ENCODE measurements at places on chromosomes 2 and 18. TPM values are rescaled to one million over a fixed set of nuclear protein-coding genes. Genes with fewer than 3 reads are reported as not detected.

ITPRIPL1 gene
- total RNA-seq = 55.9 TPM

WDR54 gene
- 85.8 TPM for total RNA-seq

IL1RL2 gene
- 0.41 TPM for total RNA-seq

SLC4A3 gene
- not detected for total RNA-seq

FAHD2B gene
- 13.7 TPM for total RNA-seq

PROM2 gene
- total RNA-seq = 0.90 TPM

HDAC4 gene
- total RNA-seq = 52.9 TPM

TGFA gene
- total RNA-seq = 0.69 TPM

ALPP gene
- not detected for total RNA-seq

KYNU gene
- 0.05 TPM for total RNA-seq

DNA sequence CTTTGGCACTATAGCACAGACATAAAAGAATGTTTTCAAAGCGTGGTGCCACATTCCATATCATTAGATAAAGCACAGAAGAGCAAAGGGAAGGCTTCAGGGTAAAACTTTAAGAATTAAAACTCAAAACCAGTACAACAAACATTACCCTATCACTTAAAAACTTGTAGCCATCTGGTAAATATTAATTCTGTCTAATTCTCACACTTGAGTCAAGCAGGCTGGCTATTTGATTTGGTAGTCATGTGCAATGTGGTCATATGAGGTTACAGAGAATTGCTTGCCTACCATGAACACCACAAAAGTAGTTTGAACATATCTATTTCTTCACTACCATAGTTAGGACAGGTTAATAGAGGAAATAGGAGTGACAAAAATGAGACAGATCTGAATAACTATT, 244.9 kb downstream of the IRS1 start:
- no peak for ATAC-seq

DNA sequence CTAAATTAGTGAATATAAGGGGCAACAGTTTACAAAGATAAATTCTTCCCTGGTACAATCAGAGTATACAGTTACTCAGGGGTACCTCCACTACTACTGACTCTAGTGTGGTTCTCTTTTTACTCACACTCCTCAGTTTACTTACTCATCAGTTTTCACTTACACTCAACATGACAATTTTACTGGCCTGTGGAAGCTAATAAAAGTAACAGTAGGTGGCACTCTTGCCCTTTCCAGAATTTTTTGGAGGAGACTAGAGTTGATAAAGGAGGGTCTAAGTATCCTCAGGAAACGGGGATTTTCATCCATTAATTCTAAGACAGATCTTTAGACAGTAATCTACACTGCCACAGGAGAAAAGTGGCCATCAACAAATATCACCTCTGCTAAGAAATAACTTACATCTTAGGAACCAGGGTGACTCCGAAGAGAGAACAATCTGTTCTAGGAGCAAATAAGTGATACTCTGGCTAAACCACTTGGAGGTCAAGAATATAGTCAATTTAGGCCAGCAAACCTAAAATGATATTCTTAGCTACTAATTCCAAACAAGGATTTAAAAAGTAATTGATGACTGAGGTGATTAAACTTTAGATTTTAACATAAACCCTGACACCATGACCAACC, 61.3 kb downstream of the ATL2 start:
- peak; percentile 100 for ATAC-seq

DNA sequence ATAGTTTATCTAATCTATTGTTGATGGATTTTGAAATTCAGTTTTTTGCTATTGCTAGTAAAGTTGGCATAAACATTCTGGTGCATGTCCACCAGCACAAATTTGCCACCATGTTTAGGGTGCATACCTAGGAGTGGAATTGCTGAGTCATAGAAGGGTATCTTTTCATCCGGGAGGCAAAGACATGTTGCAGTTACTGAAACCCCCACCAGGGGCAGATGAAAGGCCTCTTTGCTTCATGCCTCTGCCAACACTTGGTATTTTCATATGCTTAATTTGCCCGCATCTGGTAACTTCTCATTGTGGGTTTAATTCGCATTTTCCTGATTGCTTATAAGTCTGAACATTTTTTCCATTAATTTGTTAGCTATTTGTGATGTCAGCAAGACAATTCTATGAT, 8.2 kb downstream of the DCC start:
- no peak for ATAC-seq

DNA sequence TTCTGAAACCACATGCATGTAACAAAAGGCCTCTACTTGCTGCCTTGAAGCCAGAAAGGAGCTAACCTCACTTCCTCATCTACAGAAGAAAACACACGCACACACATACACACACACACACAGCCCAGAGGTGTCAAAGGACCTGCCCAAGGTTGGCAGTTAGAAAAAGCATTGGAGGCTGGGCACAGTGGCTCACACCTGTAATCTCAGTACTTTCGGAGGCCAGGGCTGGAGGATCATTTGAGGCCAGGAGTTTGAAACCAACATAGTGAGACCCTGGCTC, 125.9 kb upstream of the RNF152 start:
- no peak for ATAC-seq

GRCh38 chr2:154600927-154601494, 97.5 kb upstream of the KCNJ3 start:
- no peak for ATAC-seq

DNA sequence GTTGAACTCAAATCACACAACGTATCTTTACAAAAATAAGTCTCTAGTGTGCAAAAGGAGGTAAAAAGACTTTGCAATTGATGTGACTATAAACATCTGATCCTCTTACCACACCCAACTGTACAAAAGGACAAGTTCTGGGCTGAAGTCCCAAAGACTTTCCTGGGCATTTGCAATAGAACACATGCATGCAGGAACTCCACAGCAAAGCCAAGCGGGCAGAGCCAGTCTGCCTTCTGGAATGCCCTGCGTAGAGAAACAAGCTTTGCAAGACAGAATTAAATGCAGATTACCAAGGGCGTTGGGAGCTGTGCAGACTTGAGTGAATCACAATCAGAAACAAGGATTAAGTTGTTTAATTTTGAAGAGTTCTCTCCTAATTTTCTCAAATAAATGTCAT, 208.4 kb upstream of the ZNF521 start:
- ATAC-seq = no peak

DNA sequence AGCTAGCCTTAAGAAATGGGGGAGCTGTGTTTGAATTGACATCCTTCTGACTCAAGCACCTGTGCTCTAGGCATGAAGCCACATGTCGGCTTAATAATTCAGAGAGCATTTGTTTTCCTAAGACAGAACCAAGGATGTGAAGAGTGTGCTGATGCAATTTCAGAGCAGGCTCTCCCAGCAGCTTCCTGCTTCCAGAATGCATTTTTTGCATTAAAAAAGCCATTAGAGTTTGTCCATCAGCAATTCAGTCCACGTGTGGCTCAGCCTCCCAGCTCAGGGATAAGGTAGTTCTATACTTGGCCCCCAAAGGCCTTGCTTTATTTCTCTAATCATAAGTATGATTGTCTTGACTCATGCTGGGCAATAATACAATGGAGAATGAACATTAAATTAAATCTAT, 37.7 kb downstream of the DOCK10 start:
- no peak for ATAC-seq

- ATAC-seq = no peak
These were observed 41.4 kb downstream of the THUMPD2 start for GRCh38 chr2:39737661-39738060.

DNA sequence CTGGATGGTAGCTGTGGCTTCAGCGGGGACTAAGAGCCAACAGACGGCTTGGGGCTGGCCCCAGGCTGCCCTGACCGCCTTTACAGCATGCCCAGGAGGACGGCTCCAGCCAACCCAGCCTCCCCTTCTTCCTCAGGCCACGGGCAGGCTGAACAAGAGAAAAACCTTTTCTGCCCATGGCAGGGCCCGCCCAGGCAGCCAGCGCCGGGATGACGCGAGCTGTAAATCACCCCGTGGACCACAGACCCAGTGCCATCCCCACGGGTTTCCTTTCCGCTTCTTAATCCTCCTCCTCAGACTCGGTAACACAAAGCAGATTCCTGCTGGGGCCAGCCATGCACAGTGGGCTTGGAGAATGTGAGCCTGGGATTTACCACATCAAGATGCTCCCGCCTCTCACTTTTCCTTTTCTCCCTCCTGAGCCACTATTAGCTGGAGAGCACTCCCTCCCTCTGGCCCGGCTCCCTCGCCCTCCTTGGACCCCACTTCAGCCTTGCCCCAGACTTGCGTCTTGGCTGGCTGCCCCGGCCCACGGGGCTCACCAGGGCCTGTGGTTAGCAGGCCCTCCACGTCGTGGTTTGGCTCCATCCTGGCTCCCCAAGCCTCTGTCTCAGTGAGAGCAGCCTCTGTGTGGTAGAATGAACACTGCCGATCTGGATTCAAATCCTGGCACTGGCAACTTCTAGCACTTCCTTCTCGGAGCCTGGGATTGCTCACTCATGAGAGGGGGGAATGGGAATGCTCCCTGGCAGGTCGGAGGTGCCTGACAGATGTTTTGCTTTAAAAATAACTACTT, 31.4 kb downstream of the ATOH8 start:
- ATAC-seq = peak; percentile 28

- peak; percentile 74 for ATAC-seq
These were observed 8.4 kb upstream of the GPC1 start for GRCh38 chr2:240426845-240427721.

DNA sequence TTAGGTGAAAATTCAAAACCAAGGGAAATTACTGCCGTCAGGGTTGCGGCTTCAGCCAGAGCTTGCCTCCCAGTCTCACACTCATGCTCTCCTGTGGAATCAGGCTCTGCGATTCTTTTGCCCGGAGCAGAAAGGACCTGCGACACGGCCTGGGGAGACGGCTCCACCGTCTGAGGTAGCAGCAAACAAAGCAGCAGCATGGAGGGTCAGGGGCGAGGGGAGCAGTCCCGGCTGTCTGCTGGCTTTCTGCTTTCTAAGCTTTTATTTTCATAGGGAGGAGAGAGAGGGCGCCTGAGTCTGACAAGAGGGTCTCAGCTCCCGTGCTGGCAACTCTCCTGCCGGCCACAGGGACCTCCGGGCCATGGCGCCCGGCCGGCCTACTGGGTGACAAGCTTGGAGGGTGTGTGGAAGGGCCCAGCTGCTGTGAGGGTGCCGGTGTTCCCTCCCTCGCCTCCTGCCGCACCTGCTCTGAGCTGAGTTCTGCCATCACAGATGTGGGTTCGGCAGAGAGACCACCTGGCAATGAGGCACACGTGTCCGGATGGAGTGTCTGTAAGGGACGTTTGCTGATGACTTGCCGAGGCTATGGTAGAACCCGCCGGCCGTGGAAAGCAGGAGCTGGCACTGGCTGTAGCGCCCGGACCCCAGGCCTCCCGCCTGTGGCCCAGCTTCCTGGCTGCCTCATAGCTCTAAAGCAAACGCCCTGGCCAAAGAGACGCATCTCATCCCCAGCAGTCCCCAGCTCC, 66.2 kb upstream of the CTDP1 start:
- no peak for ATAC-seq

DNA sequence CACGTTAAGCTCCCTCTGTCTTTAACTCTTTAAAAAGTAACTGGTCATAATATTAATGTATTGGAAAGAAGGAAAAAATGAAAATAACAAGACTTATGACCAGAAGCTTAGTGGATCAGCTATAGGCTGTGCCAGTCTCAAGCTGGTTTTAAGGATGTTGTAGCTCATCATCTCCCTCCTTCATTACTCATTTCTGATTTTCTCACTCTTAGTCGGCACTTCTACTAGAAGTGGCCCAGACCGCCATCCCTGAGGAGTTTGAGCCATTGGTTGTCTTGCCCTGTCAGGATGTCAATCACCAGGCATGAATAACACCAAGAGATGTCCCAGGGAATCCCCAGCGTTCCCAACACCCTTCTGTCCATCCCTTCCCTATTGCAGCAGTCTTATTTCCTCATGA, 151.5 kb downstream of the ASXL3 start:
- no peak for ATAC-seq

Data from activated T-helper 17 cell treated with anti-CD3 and anti-CD28 coated beads, Interleukin-2, amount 50 U/mL, for 72 hours (primary cell).